Tibial artery (tissue), 4 donors: ENCODE measurements at places on chromosomes 12 and 14.

DNA sequence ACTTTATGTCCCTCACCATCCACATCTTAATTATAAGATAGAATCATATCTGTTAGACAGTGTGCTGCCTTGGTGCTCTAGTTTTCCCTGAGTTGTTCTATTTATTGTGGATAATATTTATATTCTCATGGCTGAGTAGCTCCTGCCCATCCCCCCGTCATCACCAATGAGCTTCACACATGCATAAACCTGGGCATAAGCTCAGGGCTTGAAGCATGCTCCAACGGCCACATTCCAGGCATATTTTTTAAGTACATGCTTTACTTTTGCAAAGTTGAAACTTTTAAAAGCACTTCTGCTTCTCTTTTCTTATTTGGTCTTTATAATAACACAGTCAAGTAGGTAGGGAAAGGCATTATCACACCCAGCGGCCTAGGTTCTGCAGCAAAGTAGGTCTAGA, 3.4 kb upstream of the FBXO34 start:
- no peak overlapping the region for H3K4me3 ChIP-seq
- no peak for DNase-seq
- H3K27me3 ChIP-seq, result no peaks in the 10 kb centered on the region
- no peaks in the 10 kb centered on the region for H3K36me3 ChIP-seq
- H3K27ac ChIP-seq, result peak overlapping the region; percentile 40

DNA sequence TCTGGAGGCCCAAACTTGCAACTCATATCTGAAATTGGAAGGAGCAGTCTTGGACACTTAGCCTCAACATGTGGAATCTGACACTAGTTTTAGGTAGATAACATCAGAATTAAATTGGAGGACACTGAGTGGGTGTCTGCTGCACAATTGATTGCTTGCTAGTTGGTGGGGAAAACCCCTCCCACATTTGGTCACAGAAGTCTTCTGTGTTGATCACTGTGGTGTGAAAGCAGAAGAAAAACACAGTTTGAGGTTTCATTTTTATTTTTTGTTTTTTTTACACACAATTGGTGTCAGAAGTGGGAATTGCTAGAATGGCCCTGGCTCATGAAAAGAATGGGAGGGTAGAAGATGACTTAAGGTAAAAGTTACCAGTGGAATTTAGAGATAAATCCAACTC, 78.0 kb upstream of the CD163 start:
- no peak overlapping the region for H3K4me3 ChIP-seq
- no peaks in the 10 kb centered on the region for H3K4me1 ChIP-seq
- H3K27me3 ChIP-seq, result no peaks in the 10 kb centered on the region
- no peaks in the 10 kb centered on the region for H3K36me3 ChIP-seq
- DNase-seq, result no peak

DNA sequence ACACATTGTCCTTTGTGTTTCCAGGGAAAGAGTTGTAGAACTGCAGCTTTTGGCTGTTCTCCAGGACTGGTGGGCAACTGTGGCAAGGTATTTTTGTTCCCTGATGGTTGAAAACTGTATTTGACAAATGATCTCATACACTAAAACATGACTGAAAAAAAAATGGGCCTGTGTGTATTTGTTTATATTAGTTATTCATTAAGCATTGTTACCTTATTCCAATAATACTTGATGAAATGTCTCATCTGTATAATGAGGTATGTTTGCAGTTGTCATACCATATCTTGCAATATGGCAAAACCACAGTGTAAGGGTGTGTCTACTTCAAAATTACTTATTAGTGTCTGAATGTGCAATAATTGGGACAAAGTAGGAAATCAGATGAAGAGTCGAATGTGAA, 479.4 kb upstream of the NOVA1 start:
- no peaks in the 10 kb centered on the region for H3K27me3 ChIP-seq
- H3K36me3 ChIP-seq, result no peaks in the 10 kb centered on the region
- H3K27ac ChIP-seq, result no peak overlapping the region
- H3K4me3 ChIP-seq, result no peak overlapping the region
- peaks cover 5% of the 10 kb centered on the region for H3K4me1 ChIP-seq

DNA sequence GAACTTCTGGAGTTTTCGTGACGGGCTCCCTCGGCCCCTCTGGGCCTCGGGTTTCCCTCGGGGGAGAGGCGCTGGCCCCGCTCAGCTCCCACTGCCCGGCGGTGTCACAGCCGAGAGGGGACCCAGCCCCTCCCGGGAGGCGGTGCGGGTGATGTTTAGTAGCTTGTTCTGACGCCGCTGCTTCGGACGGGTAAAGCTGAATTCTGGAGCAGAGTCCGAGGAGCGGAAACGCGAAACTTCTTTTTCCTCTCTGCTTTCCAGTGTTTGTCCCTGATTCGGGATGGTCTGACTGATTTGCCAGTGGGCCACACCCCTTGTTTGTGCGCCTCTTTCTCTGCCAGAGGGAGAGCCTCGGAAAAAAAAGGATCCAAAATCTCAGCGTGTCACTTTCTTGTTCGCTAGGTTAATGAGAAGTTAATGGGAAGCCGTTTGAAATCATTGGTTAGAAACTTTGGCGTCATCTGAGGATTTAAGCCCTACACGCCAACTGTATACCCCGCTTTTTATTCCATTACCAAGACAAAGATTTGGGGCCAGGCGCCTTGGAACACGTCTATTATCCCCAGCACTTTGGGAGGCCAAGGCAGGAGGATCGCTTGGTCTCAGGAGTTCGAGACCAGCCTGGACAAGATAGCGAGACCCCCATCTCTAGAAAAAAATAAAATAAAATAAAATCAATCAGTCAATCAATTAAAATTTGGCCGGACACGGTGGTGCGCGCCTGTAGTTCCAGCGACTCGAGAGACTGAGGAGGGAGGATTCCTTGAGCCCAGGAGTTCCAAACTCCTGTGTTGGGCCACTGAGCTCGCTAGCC, 756 bp downstream of the TULP3 start:
- peak; percentile 64 for DNase-seq
- H3K27me3 ChIP-seq, result no peaks in the 10 kb centered on the region
- H3K4me3 ChIP-seq, result peak overlapping the region; percentile 91
- no peaks in the 10 kb centered on the region for H3K36me3 ChIP-seq
- H3K27ac ChIP-seq, result peak overlapping the region; percentile 98

DNA sequence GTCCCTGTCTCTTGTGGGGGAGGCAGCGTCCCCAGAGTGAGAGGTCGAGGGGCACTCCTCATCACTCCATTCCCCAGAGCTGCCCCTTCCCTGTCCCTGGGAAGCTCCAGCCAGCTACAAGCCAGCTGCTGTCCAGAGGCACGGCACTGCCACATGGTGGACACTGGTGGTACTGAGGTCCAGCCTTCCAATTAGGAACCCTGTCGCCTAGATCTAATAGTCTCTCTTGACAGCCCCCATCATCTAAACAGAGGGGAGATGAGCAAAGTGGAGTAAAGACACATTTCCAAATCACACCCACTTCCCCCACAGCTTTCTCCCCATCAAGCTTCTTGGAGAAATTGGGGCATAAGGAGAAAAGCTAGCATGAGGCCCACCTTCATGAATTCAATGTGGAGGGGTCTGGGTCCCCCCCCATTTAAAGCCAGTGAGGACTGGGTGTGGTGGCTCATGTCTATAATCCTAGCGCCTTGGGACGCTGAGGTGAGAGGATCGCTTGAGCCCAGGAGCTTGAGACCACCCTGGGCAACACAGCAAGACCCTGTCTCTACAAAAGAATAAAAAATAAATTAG, 2.1 kb upstream of the INHBE start:
- H3K27me3 ChIP-seq, result peaks cover 3% of the 10 kb centered on the region
- H3K36me3 ChIP-seq, result no peaks in the 10 kb centered on the region
- H3K4me1 ChIP-seq, result peaks cover 25% of the 10 kb centered on the region
- peak; percentile 81 for DNase-seq
- H3K27ac ChIP-seq, result peak overlapping the region; percentile 89

DNA sequence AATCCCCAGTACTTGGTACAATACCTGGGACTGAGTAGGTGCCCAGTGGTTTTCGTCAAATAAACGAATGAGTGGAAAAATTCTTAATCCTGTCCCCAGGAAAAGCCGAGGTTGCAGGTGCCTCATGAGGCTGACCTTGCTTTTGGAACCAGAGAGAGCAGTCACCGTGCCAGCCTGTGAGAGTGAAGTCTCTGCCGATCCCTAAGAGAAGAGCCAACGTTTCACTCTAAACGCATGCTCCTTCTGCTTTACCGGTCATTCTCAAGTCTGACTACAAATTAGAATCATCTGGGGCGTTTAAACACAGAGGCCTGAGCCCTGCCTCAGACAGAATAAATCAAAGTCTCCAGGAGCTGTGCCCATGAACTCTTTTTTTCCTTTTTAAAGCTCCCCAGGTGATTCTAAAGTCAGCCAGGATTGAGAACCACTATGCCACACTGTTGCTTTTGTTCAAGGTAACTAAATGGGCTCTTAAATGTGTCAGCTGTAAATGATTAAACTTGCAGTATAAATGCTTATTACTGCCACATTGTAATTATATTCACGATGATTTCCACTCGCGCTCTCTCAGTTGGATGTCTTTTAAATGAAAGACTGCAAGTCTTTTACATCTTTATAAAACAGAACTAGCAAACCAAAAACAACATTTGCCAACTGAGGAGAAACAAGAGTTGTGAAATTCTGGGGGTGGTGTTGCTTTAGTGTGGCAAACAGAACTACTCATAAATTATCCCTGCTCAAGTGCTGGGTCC, 26.9 kb downstream of the TCP11L2 start:
- no peaks in the 10 kb centered on the region for H3K27me3 ChIP-seq
- H3K36me3 ChIP-seq, result peaks cover 24% of the 10 kb centered on the region
- DNase-seq, result no peak
- H3K27ac ChIP-seq, result peak overlapping the region; percentile 34
